Esophagus (tissue), 2 donors: ENCODE measurements at places on chromosomes 6 and 20. TPM values are rescaled to one million over a fixed set of nuclear protein-coding genes. Genes with fewer than 3 reads are reported as not detected.

Gene TFAP2D
- polyA plus RNA-seq: not detected

Gene CCDC167
- polyA plus RNA-seq: 44.6 TPM

Gene COX7A2
- 531 TPM for polyA plus RNA-seq

Gene CLPSL1
- not detected for polyA plus RNA-seq

Gene SLC22A7
- polyA plus RNA-seq: not detected

Gene NKX2-2
- polyA plus RNA-seq: not detected

Gene CDH4
- polyA plus RNA-seq: 0.02 TPM
